Neural progenitor cell (in vitro differentiated cells): ENCODE measurements at places on chromosomes 2 and 18.

DNA sequence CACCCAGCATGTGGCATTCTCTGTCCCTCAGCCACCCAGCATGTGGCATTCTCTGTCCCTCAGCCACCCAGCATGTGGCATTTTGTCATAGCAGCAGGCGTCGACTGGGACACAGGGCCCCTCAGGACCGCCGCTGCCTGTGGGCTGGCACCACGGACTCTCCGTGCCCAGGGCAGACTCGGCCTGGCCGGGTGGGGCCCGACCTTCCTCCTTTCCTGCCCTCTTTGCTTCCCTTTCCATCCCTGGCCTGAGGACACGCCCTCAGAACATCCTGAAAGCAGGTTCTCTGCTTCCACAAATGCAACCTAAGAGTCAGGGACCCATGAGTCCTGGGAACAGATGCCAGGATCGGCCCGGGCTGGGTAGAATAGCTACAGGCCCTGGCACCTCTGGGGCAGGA lies 291.4 kb upstream of the SALL3 start:
- no peak for DNase-seq

- no peak for DNase-seq
Measured at GRCh38 chr2:105974812-105975211, 219.3 kb downstream of the UXS1 start.

GRCh38 chr2:207143215-207144172 lies 22.3 kb downstream of the KLF7 start:
- DNase-seq: peak; percentile 47

DNA sequence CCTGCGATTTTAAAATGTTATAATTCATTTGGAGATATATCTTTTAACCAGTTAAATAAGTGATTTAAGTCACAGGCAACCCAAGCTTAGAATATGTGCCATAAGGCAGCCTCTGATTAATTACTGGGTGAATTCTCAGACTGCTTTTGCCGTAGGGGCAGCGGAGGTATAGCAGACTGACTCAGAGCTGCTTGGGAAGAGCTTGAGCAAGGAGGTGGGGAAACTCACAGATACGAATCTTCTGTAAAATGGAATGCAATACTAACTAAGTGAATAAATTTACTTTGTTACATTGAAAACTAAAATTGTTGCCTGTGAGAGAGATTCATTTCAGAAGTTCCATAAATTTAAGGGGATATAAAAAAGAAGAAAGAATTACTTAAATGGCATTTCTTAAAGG lies 115.4 kb downstream of the KYNU start:
- no peak for DNase-seq

GRCh38 chr2:160222546-160223283 lies 22.6 kb upstream of the ITGB6 start:
- no peak for DNase-seq

- peak; percentile 80 for DNase-seq
Measured at GRCh38 chr2:100610381-100610831, 47.6 kb downstream of the PDCL3 start.

DNA sequence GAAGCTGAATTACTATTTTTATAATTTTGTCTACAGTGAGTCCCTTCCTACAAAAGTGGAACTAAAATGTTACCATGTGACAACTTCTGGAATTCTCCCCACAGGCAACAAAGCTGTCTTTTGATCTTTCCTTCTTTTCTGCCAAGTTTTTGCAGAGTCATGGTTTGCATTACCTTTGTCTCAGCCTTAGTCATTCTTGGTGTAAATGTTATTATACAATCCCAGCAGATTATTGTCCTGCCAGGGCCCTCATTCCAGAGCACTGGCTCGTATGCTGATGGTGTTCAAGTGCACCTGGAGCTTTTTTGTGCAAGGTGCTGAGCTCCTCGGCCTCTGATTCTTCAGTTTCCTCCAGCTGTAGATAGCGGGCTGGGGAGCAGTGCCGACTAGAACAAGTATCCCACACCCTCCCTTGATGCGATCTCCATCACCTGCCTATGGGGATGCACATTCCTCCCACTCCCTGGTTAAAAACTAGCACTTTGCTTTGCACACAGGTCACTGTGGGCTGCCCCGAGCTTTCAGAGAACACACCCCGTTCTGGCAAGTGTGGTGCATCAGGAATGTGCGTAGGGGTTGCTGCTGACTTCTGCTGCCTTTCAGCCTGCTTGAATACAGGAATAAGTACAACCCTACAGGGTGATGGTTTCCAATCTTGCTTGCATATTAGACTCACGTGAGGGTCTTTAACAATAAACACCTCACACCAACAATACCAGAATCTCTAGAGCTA lies 263.6 kb downstream of the RNF144A start:
- DNase-seq: no peak
